ENCODE measurements at places on chromosomes 7 and 10.

- peak; percentile 66 for DNase-seq
These were observed 309.7 kb downstream of the CSTF2T start for GRCh38 chr10:51389415-51390321.

- no peak for DNase-seq
These were observed 8.5 kb downstream of the ZDHHC16 start for GRCh38 chr10:97454330-97455036.

DNA sequence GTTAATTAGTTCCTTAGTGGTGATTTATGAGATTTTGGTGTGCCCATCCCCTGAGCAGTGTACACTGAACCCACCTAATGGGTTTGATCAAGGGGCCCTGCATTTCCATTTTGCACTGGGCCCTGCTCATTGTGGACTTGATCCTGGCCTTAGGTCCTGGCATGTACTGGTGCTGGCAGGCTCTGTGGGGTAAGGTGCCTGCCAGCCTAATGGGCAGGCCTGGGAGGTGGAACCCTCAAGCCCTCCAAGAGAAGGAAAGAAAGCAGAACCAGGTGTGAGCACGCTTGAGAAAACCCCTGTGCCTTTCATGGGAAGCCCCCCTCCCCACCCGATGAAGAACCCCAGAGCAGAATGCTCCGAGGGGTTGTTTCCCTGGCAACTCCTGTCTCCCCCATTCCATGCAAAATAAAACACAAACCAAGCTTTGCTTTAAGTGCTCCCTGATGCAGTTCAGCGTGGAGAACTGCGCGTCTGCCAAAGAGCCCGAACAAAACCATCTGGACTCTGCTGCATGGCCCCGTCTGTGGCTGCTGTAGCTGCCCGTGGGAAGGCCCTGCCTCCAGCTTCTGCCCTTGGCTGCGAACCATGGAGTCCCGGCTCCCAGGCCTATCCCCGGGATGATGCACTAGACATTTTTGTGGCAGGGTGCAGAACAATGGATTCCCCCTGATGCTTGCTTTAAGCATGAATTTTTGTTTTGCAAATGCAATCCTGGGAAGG, 123.3 kb downstream of the PRPF18 start:
- DNase-seq, result no peak

DNA sequence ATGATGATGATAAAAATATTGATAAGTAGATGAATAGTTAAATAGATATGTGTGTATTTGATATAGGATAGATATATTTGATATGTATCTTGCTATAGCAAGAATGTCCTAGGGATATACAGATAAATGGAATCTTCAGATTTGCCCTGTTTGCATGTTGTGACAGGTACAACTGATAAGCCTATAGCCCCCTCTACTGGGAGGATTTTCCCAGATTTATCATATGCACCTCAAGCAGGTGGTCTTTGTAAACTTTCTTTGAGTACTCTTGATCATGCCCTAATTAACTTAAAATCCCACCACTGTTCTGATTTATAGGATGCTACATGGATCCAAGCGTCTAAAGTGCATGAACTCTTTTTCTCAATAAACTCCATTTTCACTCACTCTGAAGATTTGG, 1050.7 kb downstream of the SORCS3 start:
- DNase-seq, result no peak

GRCh38 chr7:141785706-141786552, 4.1 kb upstream of the TAS2R5 start:
- DNase-seq, result no peak

DNA sequence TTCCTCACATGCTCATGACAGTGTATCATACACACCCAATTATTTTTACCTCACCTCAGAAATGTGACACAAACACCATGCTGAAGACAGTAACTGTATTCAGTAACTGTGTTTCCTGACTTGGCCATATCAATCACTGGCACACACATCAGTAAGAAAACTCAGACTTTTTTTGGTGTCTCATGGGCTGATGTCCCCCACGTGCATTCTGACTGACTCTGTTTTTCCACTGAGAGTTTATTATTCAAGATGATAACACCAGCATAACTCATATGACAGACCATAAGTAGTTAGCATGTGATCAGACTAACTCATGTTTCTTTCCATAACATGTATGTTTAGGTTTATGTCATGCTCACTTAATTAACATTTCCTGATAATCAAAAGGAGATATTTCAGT, 124.8 kb downstream of the CD36 start:
- no peak for DNase-seq

DNA sequence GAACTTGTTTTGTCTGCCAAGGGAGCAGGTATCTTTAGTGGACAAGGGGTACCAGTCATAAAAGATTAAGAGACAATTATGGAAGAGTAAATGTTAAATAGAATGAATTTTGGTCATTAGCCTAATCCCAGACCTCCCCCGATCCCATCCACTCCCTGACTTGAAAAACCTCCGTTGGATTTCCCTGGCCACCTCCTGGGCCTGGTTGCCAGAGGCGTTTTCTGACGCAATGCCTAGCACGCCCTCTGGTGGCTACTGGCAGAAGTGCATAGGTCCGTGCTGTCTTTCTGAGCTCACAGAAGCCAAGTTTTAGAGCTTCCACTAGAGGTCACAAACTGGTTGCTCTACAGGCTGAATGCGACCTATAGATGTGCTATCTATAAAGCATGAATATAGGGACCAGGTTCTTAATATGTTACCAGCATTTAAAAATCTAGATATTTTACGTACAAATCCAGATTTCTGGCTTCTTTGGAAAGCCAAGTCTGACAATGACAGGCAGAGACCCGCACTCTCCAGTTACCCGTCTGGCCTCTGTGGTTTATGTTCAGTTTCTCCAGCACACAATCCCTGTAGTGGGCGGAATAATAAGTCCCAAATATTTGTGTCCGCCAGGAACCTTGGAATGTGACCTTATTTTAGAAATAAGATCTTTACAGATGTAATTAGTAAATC, 39.8 kb downstream of the SPOCK2 start:
- DNase-seq, result peak; percentile 91

GRCh38 chr10:71911296-71911953, 52.8 kb upstream of the CHST3 start:
- no peak for DNase-seq

DNA sequence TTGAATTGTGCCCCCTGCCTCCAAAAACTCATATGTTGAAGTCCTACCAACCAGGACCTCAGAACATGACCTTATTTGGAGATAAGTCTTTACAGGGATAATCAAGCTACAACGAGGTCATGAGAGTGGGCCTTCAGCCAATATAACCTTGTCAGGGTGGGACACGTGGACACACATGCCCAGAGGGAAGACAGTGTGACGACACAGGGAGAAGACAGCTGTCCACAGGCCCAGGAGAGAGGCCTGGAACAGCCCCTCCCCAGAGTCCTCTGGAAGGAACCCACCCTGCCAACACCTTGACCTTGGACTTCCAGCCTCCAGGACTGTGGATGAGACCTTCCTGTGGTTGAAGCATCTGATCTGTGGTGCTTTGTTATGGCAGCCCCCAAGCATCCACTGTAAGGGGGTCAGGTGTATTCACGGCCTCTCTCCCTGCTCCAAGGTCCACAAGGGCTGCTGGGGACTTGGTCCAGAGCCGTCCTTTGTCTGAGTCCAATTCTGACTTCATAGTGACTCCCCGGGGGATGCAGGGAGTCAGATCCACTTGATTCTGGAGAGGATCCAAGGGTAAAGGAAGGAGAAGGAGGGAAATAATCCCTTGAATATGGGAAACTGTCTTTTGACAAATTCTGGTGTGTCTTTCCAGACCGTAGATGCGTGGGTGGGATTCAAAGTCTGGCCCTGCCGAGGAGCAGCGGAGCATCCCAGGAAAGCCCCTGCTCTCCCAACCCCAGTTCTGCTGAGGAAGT, 7.0 kb downstream of the CALML3 start:
- DNase-seq, result no peak

DNA sequence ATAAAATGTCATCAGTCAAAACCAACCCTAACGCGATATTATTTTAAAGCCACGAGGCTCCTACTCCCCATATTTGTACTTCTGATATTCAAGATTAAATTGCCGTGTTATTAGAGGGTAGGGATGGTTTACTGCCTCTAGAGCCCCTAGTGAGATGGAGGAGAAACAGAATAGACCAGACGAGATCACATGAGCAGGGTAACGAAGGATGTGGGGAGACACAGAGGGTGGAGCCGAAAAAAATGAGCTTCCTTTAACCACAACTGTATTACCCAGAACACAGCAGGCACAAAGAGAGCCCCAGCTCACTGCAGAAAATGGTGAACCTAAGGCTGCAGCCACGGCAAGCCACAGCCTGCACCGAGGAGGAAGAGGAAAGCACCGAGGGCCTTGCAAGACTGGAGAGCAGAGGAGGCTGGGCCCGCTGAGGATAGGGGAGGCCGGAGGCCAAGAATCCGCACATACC, 14.3 kb downstream of the ZC3HAV1 start:
- no peak for DNase-seq

DNA sequence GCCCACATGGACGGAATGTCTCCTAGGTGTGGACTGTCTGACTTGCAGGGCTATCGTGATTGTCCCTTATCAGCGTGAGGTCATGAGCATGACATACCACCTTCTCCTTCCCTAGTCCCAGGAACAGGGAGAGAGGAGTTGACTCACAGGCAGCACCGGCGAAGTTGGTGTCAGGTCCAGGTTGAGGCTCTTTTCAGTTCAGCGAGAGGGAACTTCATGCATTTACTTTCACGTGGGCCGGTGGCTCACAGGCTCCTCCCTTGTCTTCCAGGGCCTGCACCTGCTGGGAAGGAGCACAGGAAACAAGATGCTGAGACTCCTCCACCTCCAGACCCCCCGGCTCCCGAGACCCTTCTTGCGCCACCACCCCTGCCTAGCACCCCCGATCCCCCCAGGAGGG, 46.1 kb downstream of the PROSER2 start:
- no peak for DNase-seq

DNA sequence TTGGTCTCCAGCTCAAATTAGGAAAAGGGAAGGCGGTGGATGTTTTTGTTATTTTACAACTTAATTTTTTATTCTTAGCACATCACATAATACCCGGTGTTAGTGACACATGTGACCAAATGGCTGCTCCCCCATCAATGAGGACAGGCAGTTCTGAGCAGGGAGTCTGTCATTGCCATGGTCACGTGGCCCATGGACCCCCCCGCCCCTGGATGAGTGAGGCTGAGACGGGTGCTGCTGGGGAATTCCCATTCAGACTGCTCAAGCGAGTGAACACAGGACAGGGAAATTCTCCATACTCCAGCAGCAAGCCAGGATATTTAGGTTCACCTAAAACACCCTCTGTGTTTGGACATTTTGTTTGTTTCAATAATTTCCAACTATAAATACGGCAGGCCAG, 34.7 kb upstream of the SLC35B4 start:
- no peak for DNase-seq

- DNase-seq, result peak; percentile 67
These were observed 25.5 kb downstream of the LDB3 start for GRCh38 chr10:86693721-86694369.

GRCh38 chr10:43976292-43976691, 327.6 kb upstream of the ZNF32 start:
- DNase-seq, result no peak

DNA sequence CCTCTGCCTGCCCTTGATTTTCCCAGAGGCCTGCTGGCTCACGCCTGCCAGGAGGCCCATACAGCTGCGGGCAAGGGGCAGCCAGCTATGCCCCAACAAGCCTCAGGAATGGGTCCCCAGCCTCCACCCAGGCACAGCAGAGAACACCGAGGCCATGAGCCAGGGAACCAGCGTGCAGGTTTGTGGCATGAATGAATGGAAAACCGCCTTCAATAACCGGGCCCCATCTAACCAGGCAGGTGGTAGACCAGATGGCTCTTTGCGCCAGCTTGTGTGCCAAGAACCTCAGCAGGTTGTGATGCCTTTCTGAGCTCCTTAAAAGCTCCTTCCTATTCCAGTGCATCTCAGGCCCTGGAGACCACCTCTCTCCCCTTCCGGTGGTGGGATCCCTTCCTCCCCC, 50.2 kb downstream of the ELFN1 start:
- DNase-seq, result no peak

DNA sequence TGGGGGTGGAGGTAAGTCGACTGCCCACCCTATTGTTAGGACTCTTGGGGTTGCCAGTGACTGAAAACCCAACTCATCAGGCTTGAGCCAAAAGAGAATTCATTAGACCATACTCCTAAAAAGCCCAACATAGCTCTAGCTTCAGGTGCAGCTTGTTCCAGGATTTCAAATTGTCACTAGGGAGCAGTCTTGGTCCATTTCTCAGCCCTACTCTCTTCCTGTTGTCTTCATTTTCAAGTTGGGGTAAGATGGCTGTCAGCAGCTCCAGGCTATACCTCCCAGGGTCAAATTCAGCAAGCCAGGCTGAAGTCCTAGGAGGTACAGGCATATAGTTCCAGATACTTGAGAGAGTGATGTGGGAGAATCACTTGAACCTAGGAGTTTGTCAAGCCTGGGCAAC, 14.9 kb upstream of the COL13A1 start:
- DNase-seq, result no peak

GRCh38 chr7:123738356-123738755, 10.4 kb downstream of the WASL start:
- no peak for DNase-seq

GRCh38 chr7:149713061-149713730, 60.2 kb downstream of the ZNF467 start:
- DNase-seq, result peak; percentile 43

DNA sequence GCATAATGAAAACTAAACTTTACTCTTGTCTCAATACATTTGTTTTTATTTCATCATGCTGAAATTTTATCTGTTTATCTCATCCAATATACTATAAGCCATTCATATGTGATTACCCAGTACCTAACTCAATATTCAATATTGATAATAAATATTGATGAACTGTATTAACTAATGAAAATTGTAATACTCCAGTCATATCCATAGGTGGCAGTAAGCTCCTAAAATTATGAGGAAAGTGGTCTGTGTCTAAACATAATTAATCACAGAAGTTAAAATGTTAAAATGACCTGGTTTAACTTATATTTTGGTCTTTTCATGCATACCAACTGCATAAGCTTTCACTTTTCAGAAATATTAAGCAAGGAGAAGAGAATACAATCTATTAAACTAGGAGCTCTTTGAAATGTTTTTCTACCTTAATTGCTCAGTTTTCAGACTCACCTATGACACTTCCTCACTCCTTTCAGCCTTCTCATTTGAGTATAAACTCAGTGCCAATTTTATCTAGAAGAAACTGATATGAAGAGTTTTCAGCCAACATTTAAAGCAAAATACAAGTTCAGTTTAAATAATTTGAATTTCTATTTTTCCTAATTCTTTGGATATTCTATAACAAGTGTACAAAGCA, 30.5 kb upstream of the VWDE start:
- no peak for DNase-seq

GRCh38 chr7:144955422-144955821, 119.6 kb upstream of the TPK1 start:
- no peak for DNase-seq

- DNase-seq, result no peak
These were observed 2.3 kb downstream of the DMTF1 start for GRCh38 chr7:87154569-87154968.

- DNase-seq, result no peak
These were observed 440.2 kb downstream of the HTR7 start for GRCh38 chr10:90417476-90418210.

DNA sequence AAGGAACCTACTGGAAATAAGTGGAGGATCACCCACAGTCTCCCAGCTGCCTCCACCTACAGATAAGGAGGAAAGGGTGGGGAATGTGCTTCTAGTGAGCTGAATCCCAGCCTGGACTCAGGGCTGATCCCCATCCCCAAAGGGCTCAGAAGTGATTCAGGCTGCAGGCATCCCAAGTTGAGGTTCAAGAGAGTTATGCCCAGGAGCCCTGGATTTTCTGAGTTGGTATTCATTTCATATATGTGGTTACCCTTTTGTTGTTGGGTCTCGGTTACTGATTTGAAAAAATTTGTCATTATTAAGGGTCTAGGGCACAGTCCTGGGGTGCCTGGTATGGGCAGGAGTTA, 30.0 kb upstream of the SRGN start:
- no peak for DNase-seq

- no peak for DNase-seq
These were observed 103.9 kb downstream of the ZMYND11 start for GRCh38 chr10:239109-239508.
